NK-92 treated with Interleukin-12 subunit alpha and Interleukin-12 subunit beta, amount 100 ng/mL, for 24 hours (cell line): ENCODE measurements at places on chromosomes 4 and X.

- peak; percentile 38 for DNase-seq
Observed at GRCh38 chr4:3485011-3485791, 22.1 kb downstream of the DOK7 start.

- DNase-seq: no peak
Observed at GRCh38 chr4:102567427-102567826, 66.3 kb downstream of the NFKB1 start.

DNA sequence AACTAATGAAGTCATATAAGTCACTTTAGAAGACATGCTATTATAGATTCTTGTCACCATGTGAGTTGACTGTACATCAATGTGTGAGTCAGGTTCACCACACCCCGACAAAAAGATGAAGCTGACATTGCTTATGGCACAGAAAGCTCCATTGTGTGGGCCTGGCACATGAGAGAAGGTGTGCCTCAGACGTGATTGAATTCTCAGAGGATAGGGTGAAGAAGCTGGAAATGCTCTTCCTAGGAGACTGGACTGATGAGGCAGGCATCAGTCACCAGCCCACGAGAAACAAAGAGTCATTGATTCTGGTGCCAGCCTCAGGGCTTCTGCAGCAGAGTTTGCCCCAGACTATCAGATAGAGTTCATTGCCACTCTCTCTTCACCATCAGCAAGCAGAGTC lies 35.9 kb upstream of the LRAT start:
- no peak for DNase-seq

DNA sequence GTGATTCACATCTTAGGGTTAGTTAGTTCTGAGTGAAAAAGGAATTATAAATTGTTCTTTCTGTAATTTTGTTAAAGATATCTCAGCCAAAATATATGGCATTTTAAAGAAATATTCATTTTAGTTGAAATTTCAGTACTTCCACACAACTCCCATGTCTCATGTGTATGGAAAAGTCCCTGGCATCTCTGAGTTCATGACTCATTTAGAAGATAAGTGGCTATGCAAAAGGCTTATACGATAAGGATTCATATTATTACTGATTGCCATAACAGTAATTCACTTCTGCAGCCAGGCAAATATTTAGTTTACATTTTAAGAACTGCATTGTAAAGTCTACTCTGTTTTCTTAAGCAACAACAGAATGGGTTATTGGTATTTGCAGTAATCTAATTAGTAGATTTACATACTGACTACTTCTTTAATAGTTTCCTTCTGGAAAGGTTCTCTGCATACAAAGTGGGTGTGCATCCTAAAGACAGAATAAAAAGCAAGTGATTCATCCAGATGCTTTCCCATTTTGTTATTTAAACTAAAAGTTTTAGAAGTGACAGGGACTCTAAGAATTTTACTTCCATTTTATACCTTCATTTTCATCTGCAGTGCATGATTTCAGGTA lies 682.4 kb upstream of the PABPC4L start:
- DNase-seq: no peak

DNA sequence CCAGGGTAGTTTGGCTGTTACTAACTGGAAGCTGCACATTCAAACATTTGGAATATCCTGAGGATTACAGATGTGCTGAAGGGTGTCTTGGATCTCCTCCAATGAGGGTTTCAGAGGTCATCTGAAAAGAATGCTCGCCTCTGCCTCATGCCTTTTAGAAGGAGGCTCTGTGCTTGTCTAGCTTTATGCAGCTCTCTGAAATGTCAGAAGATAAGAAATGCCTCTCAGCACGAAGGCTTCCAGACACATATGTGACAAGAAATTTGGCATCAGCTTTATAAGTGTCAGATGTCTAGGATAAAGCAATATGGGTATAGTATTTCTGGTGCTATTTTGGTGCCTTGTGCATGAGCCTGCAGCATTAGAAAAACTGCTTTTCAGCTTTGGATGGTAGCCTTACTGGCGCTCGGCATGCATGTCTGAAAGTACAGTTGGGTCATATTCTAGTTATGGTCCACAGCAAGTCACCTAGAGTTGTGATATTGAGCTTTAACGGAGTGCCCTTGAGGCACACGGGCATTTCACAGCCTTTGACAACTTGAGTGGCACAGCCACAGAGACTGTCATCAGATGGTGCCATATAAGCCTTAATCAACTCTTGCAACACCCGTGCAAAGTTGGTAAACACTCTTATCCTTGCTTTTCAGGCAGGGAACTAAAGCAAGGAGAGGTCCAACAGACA lies 70.8 kb upstream of the PGRMC2 start:
- DNase-seq: no peak

GRCh38 chr4:158871335-158871724 lies 102.5 kb downstream of the FNIP2 start:
- DNase-seq: no peak

- no peak for DNase-seq
Observed at GRCh38 chr4:81307991-81308390, 93.0 kb upstream of the PRKG2 start.

- no peak for DNase-seq
Observed at GRCh38 chrX:25049357-25049756, 33.6 kb upstream of the ARX start.

DNA sequence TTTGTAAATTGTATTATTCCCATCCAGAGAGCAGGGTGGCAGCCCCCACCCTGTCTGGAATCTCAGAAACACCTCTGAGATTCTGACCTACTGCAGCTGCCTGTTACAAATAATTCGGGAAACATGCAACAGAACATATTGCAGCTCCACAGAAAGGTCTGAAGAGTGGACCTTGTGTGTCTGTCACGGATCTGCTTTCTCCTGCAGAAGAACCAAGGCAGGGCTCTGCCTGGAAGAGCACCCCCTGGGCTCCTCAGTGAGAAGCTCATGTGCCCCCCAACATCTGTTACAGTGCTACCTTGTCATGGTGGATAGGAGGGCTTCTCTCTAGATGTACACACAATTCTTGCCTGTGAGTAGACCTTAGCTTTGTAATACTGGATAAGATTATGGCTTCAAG lies 286.6 kb upstream of the GATB start:
- DNase-seq: no peak

- no peak for DNase-seq
Observed at GRCh38 chr4:185137233-185137925, 5.7 kb upstream of the SLC25A4 start.

- DNase-seq: no peak
Observed at GRCh38 chr4:158350161-158350560, 139.9 kb downstream of the TMEM144 start.

GRCh38 chrX:101785142-101785541 lies 125.5 kb upstream of the ARMCX2 start:
- no peak for DNase-seq

GRCh38 chrX:115236560-115236959 lies 2.7 kb upstream of the LRCH2 start:
- no peak for DNase-seq

- no peak for DNase-seq
Observed at GRCh38 chr4:40856840-40857362, 107.1 kb downstream of the NSUN7 start.
